ENCODE measurements at places on chromosomes 13 and 19.

GRCh38 chr13:47216176-47216822, 319.4 kb upstream of the HTR2A start:
- no peak for DNase-seq

- no peak for DNase-seq
These were observed 12.6 kb upstream of the ERFL start for GRCh38 chr19:41940731-41941409.

GRCh38 chr19:38239816-38240215, 15.8 kb upstream of the DPF1 start:
- DNase-seq = no peak

DNA sequence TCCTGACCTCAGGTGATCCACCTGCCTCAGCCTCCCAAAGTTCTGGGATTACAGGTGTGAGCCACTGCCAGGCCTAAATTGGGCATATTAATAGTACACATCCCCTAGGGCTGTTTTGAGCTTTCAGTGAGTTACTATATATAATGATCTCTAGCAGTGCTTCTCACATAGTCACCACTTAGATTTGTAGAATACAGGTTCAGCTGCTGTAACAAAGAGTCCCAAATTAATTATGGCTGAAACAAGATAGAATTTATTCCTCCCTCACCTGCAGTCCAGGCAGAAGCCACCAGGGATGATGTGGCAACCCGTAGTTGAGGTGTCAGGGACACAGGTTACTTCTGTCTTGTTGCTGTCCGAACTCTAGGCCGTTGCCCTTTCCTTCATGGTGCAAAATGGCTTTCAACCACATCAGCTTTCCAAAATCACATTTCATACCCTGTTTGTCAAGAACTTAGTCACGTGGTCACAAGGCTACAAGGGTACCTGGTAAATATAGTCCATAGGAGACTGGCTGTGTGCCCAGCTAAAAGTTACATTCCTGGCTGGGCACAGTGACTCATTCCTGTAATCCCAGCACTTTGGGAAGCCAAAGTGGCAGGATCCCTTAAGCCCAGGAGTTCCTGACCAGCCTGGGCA, 2.9 kb downstream of the PROSER3 start:
- DNase-seq = no peak

DNA sequence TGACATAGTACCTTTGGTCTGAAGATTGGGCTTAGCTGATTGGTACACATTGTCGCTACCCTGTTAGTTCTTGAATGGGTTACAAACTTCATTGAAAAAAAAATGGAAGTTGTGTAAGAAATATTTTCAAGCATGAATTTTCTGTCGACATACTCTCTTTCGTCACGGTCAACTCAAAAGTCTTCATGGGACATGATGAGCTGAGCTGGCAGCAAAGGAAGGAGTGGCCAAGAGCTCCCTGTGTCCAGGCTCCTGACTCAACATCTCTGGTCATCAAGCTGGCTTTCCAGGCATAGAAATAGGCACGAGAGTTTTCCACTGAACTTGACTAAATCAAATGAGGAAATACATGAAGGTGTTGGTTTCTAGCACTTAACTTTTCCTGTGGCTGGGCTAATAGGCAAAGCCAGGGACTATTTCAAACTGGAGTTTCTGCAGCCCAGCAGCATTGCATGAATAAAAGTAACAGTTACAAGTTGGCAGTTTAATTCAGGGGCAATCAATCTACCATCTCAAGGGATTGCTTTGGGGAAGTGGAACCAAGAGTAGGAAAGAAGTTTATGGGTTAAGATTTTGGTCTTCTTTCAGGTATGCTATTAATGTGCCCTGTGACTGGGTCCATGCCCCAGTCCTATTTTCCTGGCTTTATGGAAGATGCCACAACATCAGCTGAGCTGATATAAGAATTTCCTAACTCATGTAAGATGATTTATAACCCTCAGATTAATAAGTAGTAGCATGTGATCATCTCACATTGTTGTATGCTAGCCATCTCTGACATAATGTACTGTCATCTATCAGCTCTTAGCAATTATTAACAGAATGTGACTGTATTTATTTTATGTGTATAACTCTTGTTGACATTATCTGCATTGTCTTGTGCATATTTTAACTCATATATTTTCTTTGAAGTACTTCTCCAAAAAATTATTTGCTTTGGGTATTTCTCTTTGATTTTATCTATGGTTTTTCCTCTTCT, 385.8 kb downstream of the DLEU7 start:
- no peak for DNase-seq

- DNase-seq = no peak
These were observed 69.8 kb downstream of the DPY19L3 start for GRCh38 chr19:32475141-32476031.

DNA sequence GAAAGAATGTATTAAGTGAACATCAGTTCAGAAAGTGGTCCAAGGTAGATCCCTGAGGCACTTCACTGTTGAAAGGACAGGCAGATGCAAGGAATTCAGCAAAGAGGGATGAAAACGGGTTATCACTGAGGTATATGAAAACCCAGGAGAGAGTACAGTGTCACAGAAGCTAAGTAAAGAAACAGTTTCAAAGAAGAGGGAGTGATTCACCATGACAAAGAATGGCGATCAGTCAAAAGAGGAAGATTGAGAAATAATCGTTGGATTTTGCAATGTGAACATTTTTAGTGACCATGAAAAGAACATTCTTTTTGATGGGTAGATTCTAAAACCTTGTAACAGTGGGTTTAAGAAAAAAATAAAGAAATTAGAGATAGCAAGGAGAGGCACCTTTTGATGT, 99.3 kb downstream of the EPSTI1 start:
- no peak for DNase-seq

GRCh38 chr19:19205416-19206410, 2.5 kb upstream of the NR2C2AP start:
- no peak for DNase-seq

- peak; percentile 65 for DNase-seq
These were observed at the start of gene KBTBD7 for GRCh38 chr13:41193919-41194824. TSS of gene KBTBD7 (minus strand) at chr13:41194569. CDS start at chr13:41194257, 312 bp downstream.

DNA sequence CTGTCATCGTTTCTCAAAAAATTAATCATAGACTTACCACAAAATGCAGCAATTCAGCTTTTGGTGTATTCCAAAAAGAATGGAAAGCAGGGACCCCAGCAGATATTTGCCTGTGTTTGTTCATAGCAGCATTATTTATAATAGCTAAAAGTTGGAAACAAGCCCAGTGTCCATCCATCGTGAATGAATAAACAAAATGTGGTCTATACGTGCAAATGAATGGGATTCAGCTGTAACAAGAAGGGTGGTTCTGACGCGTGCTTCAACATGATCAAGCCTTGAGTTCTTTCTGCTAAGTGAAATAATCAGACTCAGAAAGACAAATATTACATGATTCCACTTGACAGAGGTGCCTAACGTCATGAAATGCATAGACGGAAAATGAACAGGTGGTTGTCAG, 36.4 kb downstream of the PSG11 start:
- DNase-seq = no peak

GRCh38 chr13:37613236-37613635, 14.7 kb upstream of the POSTN start:
- no peak for DNase-seq

GRCh38 chr19:53109527-53109926, 6.3 kb upstream of the ZNF160 start:
- DNase-seq = no peak

DNA sequence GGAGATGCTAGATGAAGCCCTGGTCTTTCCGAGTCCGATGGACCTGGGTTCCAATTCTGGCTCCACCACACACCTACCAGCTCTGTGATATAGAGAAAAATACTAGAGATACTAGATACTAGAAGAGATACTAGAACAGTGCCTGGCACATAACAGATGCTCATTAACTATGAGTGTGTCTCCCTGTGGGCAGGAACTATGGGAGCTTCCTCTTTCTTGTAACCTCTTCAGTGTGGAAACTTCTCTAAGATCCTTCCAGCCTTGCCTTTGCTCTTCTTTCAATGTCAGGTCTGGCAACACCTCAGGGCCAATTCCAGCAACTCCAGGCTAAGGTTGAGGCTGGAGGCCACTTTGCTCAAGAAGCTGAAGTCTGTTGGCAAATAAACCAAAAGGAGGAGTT, 143.9 kb downstream of the KATNAL1 start:
- no peak for DNase-seq

GRCh38 chr19:30857966-30858490, 485.8 kb downstream of the ZNF536 start:
- DNase-seq = no peak

DNA sequence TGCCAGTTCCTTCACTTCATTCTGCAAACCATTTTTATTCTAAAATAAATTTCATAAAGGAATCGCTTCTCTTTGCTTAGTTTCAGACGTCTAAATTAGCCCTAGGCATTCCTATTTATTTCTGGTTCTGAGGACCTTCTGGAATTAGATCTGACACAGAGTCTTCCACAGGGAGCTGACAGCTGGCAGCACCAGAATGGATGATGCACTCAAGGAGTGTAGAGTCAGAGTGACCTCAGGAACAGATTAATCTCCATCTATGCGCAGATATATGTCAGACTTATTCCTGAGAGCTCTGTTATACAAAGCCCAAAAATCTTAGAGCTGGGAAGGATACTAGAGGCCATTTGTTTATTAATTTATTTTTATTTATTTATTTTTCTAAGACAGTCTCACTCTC, 450.8 kb downstream of the HS6ST3 start:
- DNase-seq = no peak

GRCh38 chr13:77316430-77316829, 10.5 kb downstream of the MYCBP2 start:
- no peak for DNase-seq
